Activated CD4-positive, alpha-beta T cell treated with anti-CD3 and anti-CD28 coated beads for 24 hours (primary cell): ENCODE measurements at places on chromosomes 16 and 17.

DNA sequence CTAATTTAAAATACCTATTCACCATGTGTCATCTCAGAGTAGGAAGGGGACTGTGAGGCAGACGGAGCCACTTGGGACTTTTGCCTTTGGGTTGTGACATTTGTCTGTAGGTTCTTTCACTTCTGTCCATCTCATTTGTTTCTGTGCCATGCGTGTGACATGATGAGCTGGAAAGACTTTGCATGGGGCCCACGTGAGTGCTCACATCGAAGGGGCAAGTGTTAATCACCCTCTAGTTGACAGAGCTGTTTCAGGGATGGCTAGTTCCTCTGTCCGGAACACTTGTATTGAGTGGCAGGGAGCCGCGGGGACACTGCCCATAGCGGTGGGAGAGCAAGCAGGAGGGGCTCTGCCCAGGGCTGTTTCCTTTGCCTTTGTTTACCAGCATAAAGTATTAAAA, 112.0 kb downstream of the RPTOR start:
- DNase-seq, result no peak

- no peak for DNase-seq
These were observed 89.7 kb downstream of the MARCHF10 start for GRCh38 chr17:62718429-62718828.

- no peak for DNase-seq
These were observed 71.2 kb downstream of the CLEC16A start for GRCh38 chr16:11015607-11016006.

DNA sequence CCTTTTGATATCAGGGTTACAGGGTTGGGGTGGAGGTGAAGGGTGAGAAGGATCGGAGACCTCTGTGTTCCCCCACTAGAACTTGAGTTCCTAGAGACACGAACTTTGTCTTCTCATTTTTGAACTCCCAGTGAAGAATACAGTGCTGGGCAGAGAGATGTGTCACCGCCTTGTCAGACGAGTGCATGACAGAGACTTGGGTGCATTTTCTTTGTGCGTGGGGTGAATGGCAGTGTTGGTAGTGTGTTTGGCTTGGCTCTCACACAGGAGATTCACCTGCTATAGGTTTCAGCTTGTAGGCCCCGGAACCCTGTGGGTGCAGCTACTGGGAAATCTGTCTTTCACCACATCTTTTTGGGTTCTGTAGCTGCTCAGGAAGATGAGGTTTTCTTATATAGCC, 40.0 kb upstream of the CCR7 start:
- DNase-seq, result peak; percentile 64

DNA sequence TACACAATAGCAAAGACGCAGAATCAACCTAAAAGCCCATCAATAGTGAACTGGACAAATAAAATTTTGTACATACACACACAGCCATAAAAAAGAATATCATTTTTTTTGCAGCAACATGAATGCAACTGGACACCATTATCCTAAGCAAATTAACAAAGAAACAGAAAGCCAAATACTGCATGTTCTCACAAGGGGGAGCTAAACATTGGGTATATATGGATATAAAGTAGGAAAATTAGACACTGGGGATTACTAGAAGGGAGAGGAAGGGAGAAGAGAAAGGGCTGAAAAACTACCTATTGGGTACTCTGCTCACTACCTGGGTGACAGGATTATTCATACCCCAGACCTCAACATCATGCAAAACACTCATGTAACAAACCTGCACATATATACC, 28.2 kb downstream of the ADAMTS18 start:
- DNase-seq, result no peak

- DNase-seq, result no peak
These were observed 8.7 kb upstream of the GINS2 start for GRCh38 chr16:85697431-85697830.

DNA sequence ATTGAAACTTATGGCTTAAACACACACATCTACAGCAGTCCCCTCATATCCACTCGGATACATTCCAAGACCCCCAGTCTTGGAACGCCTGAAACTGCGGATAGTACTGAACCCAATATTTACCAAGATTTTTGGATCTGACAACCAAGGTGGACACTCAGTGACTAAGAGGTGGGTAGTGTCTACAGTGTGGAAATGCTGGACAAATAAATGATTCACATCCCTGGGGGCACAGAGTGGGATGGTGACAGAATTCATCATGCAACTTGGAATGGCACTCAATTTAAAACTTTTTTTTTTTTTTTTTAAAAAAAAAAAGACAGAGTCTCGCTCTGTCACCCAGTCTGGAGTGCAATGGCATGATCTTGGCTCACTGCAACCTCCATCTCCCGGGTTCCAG, 54.2 kb upstream of the TRAP1 start:
- DNase-seq, result no peak

GRCh38 chr17:43854498-43854897, 7.5 kb downstream of the CD300LG start:
- no peak for DNase-seq

- no peak for DNase-seq
These were observed 568.3 kb upstream of the SALL1 start for GRCh38 chr16:51719376-51719775.

DNA sequence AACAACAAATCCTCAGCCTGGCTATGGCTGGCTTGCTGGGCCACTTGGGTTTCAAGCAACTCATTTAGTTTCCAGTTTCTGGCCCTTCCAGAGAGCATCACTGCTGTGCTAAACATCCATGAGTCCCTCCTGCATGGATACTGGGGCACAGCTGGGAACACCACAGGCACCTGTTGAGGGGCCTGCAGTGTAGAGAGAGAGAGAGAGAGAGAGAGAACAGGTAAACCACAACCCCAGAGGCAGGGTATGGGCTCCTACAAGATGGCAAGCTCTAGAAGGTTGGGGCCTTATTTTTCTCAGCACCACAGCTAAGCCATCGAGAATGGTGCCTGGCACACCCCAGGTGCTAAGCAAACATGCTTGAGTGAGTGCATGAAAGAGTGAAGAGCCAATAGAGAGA, 120.3 kb downstream of the RBFOX3 start:
- DNase-seq, result no peak

GRCh38 chr16:24344784-24345183, 88.6 kb downstream of the CACNG3 start:
- DNase-seq, result no peak

DNA sequence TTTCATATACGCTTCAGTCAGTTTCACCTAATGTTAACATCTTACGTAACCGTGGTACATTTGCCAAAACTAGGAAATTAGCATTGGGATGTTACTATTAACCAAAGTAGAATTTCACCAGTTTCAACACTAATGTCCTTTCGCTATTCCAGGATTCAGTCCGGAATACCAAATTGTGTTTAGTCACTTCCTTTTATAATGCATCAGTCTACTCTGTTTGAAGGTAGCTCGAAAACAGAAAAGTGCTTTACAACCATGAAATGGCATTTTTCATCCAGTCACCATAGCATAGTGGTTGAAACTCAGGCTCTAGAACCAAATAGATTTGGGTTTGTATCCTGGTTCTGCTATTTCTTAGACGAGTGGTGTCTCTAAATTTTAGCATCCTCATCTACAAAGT, 29.4 kb downstream of the AP2B1 start:
- DNase-seq, result no peak

GRCh38 chr16:46908540-46909372, 24.6 kb downstream of the GPT2 start:
- peak; percentile 47 for DNase-seq

DNA sequence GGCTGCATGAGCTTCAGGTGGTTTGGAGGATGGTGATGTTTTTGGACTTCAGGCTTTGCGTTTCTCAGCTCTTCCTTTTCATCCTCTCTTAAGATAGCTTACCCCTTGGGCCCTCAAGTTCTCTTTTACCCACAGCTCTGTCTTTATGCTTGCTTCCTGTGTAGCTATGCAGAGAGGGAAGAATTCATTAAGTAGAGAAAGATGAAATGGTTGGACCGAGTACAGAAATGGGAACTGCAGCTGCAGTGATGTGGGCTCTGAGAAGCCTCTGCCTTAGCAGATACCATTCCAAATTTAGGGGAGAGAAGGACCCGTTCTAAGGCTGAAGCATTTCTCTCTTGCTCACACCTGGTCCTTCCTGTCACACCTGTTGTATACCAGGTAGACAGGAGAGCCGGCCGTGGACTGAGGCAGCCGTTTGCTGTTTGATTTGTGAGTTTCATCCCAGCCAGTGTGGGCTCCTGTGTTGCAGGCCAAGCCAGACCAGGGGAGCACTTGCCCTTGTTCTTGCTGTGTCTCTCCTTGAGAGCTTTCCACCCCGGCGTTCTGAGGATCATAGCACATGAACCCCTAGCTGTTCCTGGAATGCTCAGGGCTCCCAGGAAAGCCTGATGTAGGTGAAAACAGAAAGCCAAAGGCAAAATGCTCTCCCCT, 392.7 kb downstream of the CPPED1 start:
- DNase-seq, result no peak

DNA sequence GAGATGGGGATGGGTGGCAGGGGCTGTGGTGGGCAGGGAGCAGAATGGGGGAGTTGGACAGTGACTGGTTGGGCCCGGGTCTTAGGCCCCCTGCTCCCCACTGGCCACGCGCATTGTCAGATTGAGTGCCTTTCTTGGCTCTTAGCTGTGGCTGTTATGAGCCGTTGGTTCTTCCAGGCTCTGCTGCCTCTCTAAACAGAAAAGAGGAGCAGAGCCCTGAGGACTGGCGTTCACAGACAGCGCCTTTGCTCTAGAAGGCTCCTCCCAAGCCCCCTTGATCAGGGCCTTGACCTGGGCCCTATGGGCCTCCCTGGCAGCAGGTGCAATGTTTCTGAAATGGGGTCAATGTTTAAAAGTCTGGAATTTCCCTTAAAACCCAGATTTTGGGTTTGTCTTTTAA, 14.8 kb upstream of the NUDT16L1 start:
- DNase-seq, result no peak

DNA sequence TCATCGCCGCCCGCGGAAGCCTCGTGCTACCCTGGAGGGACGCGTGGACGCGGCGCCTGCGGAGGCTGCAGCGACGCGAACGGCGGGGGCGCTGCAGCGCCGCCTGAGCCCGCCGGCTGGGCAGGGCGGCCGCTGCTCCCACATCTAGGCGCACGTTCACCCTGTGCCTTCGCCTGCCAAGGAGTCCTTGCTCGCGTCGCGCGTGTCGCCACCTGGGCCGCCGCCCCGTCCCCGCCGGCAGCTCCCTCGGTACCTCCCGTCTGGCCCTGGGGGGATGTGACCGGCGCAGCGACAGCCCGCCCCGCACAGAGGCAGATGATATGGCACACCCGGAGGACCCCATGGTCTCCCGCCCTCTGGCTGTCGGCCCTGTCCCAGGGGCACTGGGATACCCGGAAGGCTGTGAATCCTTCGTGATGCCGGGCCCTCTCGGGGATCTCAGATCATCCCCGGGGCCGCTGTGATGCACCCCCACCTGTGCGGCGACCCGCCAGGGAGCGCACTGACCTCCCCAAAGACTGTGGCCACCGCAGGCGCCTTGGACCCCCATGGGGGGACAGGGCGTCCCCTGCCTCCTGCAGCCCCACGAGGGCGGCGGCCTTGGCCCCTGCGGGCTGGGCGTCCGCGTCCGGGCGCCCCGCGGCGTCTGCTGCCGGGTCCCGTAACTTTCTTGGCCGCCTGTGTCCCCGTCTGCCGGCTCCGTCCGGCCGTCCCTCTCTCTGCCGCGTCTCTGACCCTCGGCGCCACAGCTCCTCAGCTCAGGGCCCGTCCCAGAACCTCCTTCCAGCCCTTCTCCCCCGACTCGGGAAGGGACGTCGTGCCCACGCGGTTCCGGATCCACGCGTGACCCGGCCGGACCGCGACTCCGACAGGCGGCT, 689 bp upstream of the TBC1D24 start:
- no peak for DNase-seq

DNA sequence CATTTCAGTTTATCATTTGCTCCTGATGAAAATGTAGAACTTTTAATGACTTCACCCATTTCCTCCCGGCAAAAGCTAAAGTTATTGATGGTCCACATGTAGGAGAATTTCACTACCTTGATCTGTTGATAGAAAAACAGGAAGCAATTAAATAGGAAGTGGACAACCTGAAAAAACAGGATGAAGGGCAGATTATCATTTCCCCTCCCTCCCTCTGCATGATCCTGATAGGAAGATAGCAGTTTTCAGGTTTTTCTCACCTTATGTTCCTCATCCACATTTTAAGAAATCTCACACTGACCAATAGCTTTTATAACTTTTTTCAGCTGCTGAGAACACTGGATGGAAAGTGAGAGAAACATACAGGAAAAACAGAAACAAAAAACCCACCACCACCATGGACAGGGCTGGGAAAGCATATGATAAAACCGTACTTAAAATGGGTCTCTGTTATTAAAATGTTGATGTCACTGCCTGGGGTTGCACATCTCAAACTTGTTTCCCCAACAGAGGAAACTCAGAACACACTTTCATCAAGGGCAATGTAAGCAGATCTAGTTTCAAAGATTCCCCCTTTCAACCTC, 46.4 kb downstream of the NXPH3 start:
- DNase-seq, result no peak

GRCh38 chr16:83996481-83997252, 28.6 kb downstream of the NECAB2 start:
- DNase-seq, result no peak

DNA sequence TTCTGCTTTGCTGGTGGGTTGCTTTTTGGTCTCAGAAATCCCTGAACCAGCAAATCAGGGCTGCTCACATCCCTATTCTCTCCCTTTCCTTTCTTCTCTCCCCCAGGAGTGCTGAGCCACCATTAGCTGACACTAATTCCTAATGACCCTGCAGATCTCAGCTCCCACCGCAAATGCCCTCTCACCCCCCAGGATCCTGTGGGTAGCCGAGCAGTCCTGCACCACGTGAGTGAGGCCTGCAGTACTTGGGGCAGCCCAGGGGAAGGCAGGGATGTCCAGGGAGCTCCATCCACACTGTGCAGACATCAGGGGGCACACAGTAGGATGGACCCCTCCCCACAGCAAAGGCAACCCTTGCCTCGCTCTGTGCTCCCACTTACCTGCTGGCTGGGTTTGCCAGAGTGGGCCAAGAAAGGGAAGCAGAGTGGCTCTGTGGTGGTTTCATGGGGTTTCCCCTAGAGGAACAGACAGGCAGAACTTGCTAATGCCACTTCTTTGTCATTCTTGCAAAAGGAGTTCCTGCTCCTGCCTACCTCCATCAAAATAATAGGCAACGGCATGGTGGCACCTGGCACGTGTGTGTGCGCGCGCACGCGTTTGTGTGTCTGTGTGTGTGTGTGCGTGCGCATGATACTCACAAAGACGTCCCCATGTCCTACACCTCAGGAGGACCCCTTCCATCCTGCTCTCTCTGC, 135.6 kb downstream of the GAS7 start:
- no peak for DNase-seq

GRCh38 chr17:56887552-56888467, 26.0 kb downstream of the TRIM25 start:
- no peak for DNase-seq

GRCh38 chr17:80223142-80223815, 3.1 kb downstream of the SLC26A11 start:
- DNase-seq, result no peak

GRCh38 chr17:82443465-82444283, 6.9 kb downstream of the CYBC1 start:
- no peak for DNase-seq

DNA sequence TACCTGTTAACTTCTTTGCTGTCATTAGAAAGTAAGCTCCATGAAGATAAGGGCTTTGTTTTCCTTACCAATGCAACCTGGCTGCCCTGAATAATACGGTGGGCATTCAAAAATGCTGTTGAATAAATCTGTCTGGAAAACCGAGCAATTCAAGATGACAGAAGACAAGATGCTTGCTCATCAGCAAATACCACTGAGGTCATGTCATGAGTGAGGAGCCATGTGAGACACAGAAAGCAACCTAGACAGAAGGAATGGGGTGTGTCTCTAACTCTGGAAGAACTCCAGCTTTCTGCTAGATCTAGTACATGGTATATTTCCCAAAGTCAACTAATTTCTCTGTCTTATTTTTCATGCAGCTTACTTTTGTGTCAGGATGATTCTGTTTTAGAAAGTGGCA, 64.2 kb downstream of the STH start:
- no peak for DNase-seq

- DNase-seq, result no peak
These were observed 157.2 kb downstream of the SNX29 start for GRCh38 chr16:12133729-12134128.
